ENCODE measurements at places on chromosomes 16 and 17.

DNA sequence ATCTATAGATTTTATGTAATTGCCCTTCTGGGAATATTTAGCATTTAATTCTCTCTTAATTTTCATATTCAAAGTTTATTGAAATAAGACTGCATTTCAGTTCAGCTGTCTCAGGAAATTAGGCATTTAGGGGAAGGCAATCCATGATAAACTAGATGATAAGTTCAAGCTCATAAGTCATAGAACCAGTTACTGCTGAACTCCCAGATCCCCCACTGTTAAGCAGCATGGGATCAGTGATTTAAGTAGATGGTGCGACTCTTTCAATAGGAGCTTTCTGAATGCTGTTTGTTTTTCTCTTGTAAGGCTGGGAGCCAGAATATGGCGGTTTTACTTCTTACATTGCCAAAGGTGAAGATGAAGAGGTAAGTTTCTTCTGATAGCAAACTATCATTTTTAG, 23.8 kb downstream of the OGFOD1 start:
- no peak for DNase-seq
- H3K27me3 ChIP-seq = no peaks in the 10 kb centered on the region
- H3K4me3 ChIP-seq = no peak overlapping the region
- H3K4me1 ChIP-seq = peaks cover 13% of the 10 kb centered on the region
- peaks cover 65% of the 10 kb centered on the region for H3K36me3 ChIP-seq

DNA sequence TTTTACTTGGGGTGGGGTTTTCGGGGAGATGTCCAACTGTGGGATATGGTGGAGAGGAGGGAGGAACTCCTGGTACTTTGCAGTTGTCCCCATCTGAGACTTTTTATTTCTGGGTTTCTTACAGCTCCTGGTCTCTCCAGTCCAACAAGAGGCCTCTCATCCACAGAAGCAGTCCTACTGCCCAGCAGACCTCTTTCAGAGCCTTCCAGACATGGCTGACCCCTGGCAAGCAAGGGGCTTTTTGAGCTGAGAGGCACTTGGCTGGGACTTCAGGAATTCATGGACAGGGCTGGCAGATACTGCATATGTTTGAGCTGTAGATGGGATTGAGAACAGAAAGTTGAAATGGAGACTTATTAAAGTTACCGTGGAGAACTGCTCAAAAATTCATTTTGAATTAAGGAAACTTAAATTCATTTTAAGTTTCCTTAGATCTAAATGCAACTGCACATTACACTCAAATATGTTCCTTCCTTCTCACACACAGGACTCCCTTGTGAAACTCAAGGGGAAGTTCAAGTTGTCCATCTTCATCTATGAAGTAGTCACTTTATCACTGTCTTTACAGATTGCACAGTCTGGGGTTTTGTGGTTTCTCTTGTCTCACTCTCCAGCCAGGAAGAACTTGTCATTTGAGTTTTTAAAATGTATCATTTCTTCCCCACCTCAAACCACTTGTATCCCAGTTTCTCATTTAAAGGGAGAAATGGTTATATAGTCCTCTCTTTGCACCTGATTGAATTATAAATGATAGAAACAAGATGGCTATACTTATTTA, 1.1 kb downstream of the LASP1NB start:
- H3K27me3 ChIP-seq = no peaks in the 10 kb centered on the region
- peak overlapping the region; percentile 57 for H3K4me3 ChIP-seq
- H3K27ac ChIP-seq = peak overlapping the region; percentile 67
- peaks cover 2% of the 10 kb centered on the region for H3K36me3 ChIP-seq

DNA sequence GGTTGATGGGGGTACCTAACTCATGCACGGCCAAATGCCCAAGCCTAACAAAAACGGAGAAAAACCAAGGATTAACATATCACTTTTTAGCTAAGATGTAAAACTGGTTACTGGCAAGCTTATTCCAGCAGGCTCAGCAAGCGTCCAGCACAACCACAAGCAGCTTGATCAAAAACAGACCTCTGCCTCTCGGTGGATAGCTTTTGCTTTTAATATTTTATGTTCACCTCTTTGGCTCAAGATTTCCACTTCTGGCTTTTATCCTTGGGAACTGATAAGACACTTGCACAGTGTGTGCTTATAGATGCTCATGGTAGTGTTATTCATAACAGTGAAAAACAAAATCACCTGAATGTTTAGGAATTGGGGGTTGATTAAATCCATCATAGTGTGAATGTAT, 206.9 kb upstream of the CACNG5 start:
- H3K27ac ChIP-seq = no peak overlapping the region
- peaks cover 3% of the 10 kb centered on the region for H3K36me3 ChIP-seq
- peaks cover 12% of the 10 kb centered on the region for H3K4me1 ChIP-seq
- no peaks in the 10 kb centered on the region for H3K27me3 ChIP-seq
- no peak for DNase-seq
- no peak overlapping the region for H3K4me3 ChIP-seq

DNA sequence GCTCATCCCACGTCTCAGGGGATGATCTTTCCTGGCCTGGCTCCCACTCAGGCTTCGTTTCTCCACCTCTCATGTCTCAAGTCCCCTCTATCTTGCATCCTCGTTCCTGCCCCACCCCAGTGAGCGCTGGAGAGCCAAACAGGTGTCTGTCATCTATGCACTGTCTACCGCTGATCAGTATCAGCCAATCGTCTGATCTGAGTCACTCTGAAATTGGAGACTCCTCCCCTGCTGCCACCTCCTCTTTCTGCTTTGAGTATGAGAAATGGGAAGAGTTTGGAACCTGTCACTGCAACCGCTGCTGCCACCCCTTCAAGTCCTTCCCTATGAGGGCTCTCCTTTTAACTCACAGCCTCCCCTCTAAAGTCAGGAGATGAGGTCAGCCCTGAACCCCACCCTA, 28.0 kb downstream of the FZD2 start:
- H3K4me3 ChIP-seq = no peak overlapping the region
- no peak overlapping the region for H3K27ac ChIP-seq
- H3K4me1 ChIP-seq = no peaks in the 10 kb centered on the region
- H3K36me3 ChIP-seq = no peaks in the 10 kb centered on the region
- H3K27me3 ChIP-seq = peaks cover 15% of the 10 kb centered on the region

DNA sequence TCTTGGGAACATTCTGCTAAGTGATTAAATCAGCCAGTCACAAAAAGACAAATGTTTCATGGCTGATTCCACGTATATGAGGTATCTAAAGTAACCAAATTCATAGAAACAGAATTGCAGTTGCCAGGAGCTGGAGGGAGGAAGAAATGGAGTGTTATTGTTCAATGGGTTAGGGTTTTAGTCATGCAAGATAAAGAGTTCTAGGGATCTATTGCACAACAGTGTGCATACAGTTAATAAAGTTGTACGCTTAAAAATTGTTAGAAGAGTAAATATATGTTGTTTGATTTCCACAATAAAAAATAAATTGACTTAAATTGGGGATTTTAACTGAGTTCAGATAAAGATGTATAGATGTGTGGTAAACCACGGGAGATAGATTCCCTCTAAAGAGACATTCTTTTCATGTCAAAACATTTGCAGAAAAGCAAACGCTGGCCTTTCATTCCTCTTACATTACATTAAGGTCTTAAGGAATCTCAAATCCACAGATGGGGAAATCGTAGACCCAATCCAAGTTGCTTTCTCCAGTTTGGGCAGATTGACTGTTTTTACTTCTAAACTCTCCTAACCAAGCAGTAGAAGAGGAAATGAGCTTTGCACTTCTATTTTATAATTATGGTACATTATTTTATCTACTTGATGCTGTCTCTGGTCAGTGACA, 4.6 kb downstream of the PRDM7 start:
- DNase-seq = no peak
- H3K4me1 ChIP-seq = peaks cover 9% of the 10 kb centered on the region
- no peak overlapping the region for H3K27ac ChIP-seq
- H3K27me3 ChIP-seq = peaks cover 51% of the 10 kb centered on the region
- H3K36me3 ChIP-seq = no peaks in the 10 kb centered on the region

DNA sequence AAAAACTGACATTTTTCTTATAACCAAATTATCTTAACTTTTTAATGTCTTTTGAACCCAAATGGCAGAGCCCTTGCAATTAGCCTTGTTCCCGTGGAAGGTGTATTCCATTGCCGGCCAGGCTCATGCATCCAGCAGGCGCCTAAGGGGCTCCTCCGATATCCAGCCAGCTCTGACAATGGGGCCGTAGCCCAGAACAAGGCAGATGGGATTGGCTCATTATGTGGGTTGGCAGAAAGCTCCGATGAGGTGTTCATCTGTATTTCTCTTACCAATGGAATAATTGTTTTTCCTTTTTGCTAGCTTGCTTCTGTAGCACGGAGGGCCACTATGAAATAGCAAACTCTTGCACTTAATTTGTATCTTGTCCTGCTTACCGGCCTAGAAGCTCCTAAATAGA, 208.2 kb upstream of the CHMP6 start:
- DNase-seq = no peak
- H3K36me3 ChIP-seq = peaks cover 41% of the 10 kb centered on the region
- peaks cover 78% of the 10 kb centered on the region for H3K4me1 ChIP-seq
- H3K4me3 ChIP-seq = peak overlapping the region; percentile 55

DNA sequence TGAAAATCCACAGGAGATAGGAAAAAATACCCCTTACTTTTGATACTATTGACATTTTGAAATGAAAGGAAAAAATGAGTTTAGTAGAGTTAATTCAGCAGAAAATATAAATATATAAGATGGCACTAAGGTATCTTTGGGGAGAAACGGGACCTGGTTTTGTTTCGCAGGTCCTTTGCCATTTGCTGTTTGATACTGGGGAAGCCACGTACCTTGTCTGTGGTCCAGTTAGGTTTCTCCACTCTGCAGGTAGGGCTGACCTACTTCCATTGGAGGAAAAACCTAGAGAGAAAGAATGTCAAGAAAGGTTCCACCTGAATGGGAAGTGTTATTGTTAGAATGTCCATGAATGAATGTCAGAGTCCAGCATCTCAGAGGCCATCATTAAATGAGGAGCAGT, 48.1 kb downstream of the HLF start:
- DNase-seq = no peak
- H3K27ac ChIP-seq = no peak overlapping the region
- H3K4me3 ChIP-seq = no peak overlapping the region
- peaks cover 27% of the 10 kb centered on the region for H3K4me1 ChIP-seq
- H3K27me3 ChIP-seq = no peaks in the 10 kb centered on the region

GRCh38 chr16:85369741-85370528, 243.2 kb upstream of the GSE1 start:
- no peaks in the 10 kb centered on the region for H3K27me3 ChIP-seq
- peak; percentile 58 for DNase-seq
- H3K27ac ChIP-seq = no peak overlapping the region
- no peak overlapping the region for H3K4me3 ChIP-seq
- H3K4me1 ChIP-seq = peaks cover 11% of the 10 kb centered on the region
- no peaks in the 10 kb centered on the region for H3K36me3 ChIP-seq

GRCh38 chr16:22370038-22370820, 4.2 kb downstream of the CDR2 start:
- H3K4me3 ChIP-seq = no peak overlapping the region
- peaks cover 23% of the 10 kb centered on the region for H3K36me3 ChIP-seq
- peaks cover under 1% of the 10 kb centered on the region for H3K27me3 ChIP-seq
- DNase-seq = no peak
- peak overlapping the region; percentile 50 for H3K27ac ChIP-seq
- peaks cover 74% of the 10 kb centered on the region for H3K4me1 ChIP-seq

GRCh38 chr16:55500530-55501011, 8.3 kb upstream of the LPCAT2 start:
- no peak overlapping the region for H3K27ac ChIP-seq
- H3K4me3 ChIP-seq = no peak overlapping the region
- peaks cover 10% of the 10 kb centered on the region for H3K27me3 ChIP-seq
- DNase-seq = no peak

- H3K27ac ChIP-seq = peak overlapping the region; percentile 53
- H3K27me3 ChIP-seq = no peaks in the 10 kb centered on the region
- H3K4me1 ChIP-seq = peaks cover 38% of the 10 kb centered on the region
- DNase-seq = no peak
Observed at GRCh38 chr17:4334776-4335584, 31.5 kb downstream of the UBE2G1 start.

GRCh38 chr16:15739950-15740349, 89.9 kb downstream of the NDE1 start:
- no peaks in the 10 kb centered on the region for H3K4me1 ChIP-seq
- H3K36me3 ChIP-seq = no peaks in the 10 kb centered on the region
- no peak overlapping the region for H3K4me3 ChIP-seq

DNA sequence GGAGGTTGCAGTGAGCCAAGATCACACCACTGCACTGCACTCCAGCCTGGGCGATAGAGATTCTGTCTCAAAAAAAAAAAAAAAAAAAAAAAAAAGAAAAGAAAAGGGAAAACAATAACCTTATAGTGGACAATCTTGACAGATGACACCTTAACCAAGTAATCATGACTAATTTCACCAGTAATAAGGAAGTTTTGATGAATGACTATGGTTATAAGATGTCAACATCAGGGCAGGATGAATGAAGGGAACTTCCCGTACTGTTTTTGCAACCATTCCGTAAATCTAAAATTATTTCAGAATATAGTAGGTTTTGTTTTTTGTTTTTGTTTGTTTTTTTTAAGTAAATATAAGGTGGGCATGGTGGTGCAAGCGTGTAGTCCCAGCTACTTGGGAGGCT, 23.0 kb downstream of the GSPT1 start:
- no peaks in the 10 kb centered on the region for H3K27me3 ChIP-seq
- peaks cover 37% of the 10 kb centered on the region for H3K36me3 ChIP-seq
- H3K4me1 ChIP-seq = peaks cover 12% of the 10 kb centered on the region
- DNase-seq = no peak

- DNase-seq = peak; percentile 85
- peaks cover 2% of the 10 kb centered on the region for H3K36me3 ChIP-seq
- peak overlapping the region; percentile 52 for H3K4me3 ChIP-seq
- H3K27ac ChIP-seq = peak overlapping the region; percentile 59
- peaks cover 78% of the 10 kb centered on the region for H3K27me3 ChIP-seq
- H3K4me1 ChIP-seq = peaks cover 25% of the 10 kb centered on the region
Observed at GRCh38 chr17:62653002-62653825, 25.7 kb downstream of the MRC2 start.

- peak overlapping the region; percentile 75 for H3K27ac ChIP-seq
- H3K4me1 ChIP-seq = peaks cover 35% of the 10 kb centered on the region
- no peak overlapping the region for H3K4me3 ChIP-seq
Observed at GRCh38 chr16:87964049-87964659, 12.9 kb downstream of the BANP start.

- no peak overlapping the region for H3K27ac ChIP-seq
- no peak overlapping the region for H3K4me3 ChIP-seq
- no peak for DNase-seq
- H3K36me3 ChIP-seq = no peaks in the 10 kb centered on the region
- no peaks in the 10 kb centered on the region for H3K27me3 ChIP-seq
Observed at GRCh38 chr16:8474587-8474986, 115.7 kb downstream of the TMEM114 start.

GRCh38 chr17:38402897-38403296, 25.4 kb upstream of the ARHGAP23 start:
- H3K27ac ChIP-seq = no peak overlapping the region
- DNase-seq = no peak
- H3K27me3 ChIP-seq = no peaks in the 10 kb centered on the region
- no peak overlapping the region for H3K4me3 ChIP-seq
- peaks cover 6% of the 10 kb centered on the region for H3K4me1 ChIP-seq

GRCh38 chr16:79339863-79340262, 260.7 kb downstream of the MAF start:
- H3K27me3 ChIP-seq = peaks cover 4% of the 10 kb centered on the region
- H3K36me3 ChIP-seq = no peaks in the 10 kb centered on the region
- DNase-seq = no peak
- no peak overlapping the region for H3K27ac ChIP-seq

GRCh38 chr16:5003828-5004227, 29.9 kb downstream of the NAGPA start:
- H3K4me3 ChIP-seq = no peak overlapping the region
- peaks cover 5% of the 10 kb centered on the region for H3K27me3 ChIP-seq
- H3K27ac ChIP-seq = no peak overlapping the region
- H3K4me1 ChIP-seq = no peaks in the 10 kb centered on the region
- no peaks in the 10 kb centered on the region for H3K36me3 ChIP-seq
